Pancreas (tissue), 10 donors: ENCODE measurements at places on chromosomes 2 and 18. TPM values are rescaled to one million over a fixed set of nuclear protein-coding genes. Genes with fewer than 3 reads are reported as not detected.
A peak's percentile ranks its signal among the peaks of the same experiment; 100 is the strongest.

DNA sequence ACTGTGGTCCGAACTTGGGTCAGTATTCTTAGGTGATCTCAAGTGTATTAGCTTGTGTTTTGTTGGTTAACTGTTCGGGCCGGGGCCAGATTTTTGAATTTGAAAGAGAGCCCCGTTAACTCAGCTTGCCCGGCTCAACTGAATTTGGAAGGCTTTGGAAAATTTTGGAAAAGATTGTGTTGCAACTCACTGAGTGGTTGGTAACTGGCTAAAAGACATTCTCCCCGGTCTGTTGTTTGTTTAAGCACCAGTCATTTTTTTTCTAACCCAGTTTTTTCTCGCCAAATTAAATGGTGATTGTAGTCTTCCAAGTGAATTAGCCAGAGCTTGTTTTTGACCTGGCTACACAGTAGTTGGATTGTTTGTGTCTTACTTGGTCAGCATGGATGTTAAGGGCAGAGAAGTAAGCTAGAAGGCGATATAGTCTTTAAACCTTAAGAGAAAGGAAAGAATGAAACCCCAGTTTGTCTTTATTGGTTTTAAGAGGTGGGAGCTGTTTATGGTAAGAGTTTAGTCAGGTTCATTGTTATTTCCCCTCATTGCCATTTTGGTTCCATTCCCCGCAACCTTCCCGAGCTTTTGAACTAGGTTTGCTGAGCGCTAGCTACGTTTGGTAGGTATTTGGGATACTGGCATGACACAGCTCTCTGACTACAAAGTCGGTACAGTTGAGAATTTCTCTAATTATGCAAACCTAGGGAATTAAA lies 2.4 kb downstream of the MAP4K4 start:
- H3K4me3 ChIP-seq, result no peak overlapping the region
- H3K36me3 ChIP-seq, result no peaks in the 10 kb centered on the region
- peaks cover 5% of the 10 kb centered on the region for H3K4me1 ChIP-seq
- H3K27me3 ChIP-seq, result no peaks in the 10 kb centered on the region
- H3K27ac ChIP-seq, result no peak overlapping the region

DNA sequence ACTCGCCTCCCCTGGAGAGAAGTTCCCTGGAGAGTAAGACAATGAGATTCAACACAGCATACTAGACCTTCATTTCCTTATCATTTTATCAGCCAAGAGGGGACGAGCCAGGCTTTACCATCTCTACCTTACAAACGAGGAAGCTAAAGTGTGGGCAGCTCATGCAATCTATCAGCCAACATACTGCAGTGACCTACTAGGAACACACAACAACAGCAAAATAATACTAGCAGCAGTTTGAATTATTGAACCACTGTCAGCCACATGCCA lies 60.0 kb upstream of the TEX51 start:
- no peak overlapping the region for H3K27ac ChIP-seq
- H3K27me3 ChIP-seq, result no peaks in the 10 kb centered on the region
- H3K4me1 ChIP-seq, result no peaks in the 10 kb centered on the region
- H3K36me3 ChIP-seq, result no peaks in the 10 kb centered on the region
- no peak overlapping the region for H3K4me3 ChIP-seq
- no peak for DNase-seq

GRCh38 chr2:101802329-101802728 lies 104.8 kb downstream of the MAP4K4 start:
- peak; percentile 59 for DNase-seq
- H3K36me3 ChIP-seq, result no peaks in the 10 kb centered on the region

- no peak overlapping the region for H3K27ac ChIP-seq
- no peaks in the 10 kb centered on the region for H3K4me1 ChIP-seq
- H3K36me3 ChIP-seq, result no peaks in the 10 kb centered on the region
- no peak overlapping the region for H3K4me3 ChIP-seq
- DNase-seq, result no peak
- H3K27me3 ChIP-seq, result no peaks in the 10 kb centered on the region
Measured at GRCh38 chr2:238517209-238517608, 90.5 kb downstream of the ASB1 start.

- H3K27ac ChIP-seq, result no peak overlapping the region
- no peaks in the 10 kb centered on the region for H3K27me3 ChIP-seq
- H3K4me1 ChIP-seq, result no peaks in the 10 kb centered on the region
- H3K4me3 ChIP-seq, result no peak overlapping the region
- H3K36me3 ChIP-seq, result no peaks in the 10 kb centered on the region
Measured at GRCh38 chr2:198376677-198377076, 572.3 kb downstream of the PLCL1 start.

DNA sequence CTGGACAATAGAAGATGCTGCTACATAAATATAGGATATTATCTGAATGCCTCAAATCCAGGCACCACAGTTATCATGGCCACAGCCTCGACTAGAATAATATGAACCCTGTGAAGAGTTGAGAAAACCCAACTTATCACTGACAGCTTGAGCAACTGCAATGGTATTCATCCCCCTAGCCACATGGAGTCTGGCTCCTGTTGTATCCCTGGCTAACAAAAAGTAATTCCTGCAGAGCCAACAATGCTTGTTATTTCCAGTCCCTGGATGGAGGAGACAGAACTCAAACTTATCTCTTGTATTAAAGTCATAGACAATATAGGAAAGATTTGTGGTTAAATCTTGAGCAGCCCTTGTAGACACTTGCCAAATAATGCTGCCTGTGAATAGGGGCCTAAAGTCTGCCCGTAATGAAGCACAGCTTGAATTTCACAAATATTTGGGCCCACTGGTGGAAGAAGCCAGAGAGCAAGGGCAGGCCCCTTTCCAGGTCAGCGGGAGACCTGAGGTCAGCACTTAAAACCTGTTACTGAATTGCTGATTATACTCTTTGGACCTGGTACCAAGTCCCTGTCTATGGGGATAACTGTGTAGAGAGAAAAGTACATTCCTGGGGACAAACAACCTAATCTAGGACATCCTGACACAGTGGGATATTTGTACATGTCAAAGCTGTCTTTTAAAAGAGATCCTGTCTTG lies 28.4 kb upstream of the SUCLG1 start:
- H3K36me3 ChIP-seq, result no peaks in the 10 kb centered on the region
- peaks cover 30% of the 10 kb centered on the region for H3K4me1 ChIP-seq
- no peak for DNase-seq
- no peak overlapping the region for H3K4me3 ChIP-seq
- H3K27me3 ChIP-seq, result no peaks in the 10 kb centered on the region
- H3K27ac ChIP-seq, result no peak overlapping the region

- no peak overlapping the region for H3K27ac ChIP-seq
Measured at GRCh38 chr18:31651369-31651768, 33.0 kb downstream of the B4GALT6 start.

- no peaks in the 10 kb centered on the region for H3K27me3 ChIP-seq
- no peak for DNase-seq
- no peaks in the 10 kb centered on the region for H3K36me3 ChIP-seq
- peak overlapping the region; percentile 46 for H3K27ac ChIP-seq
- H3K4me1 ChIP-seq, result peaks cover 7% of the 10 kb centered on the region
- peak overlapping the region; percentile 80 for H3K4me3 ChIP-seq
Measured at GRCh38 chr2:163732727-163733126, 3.1 kb downstream of the FIGN start.

Gene ALKAL2
- total RNA-seq, result 50.6 TPM
